ENCODE measurements at places on chromosomes 2 and 18.

DNA sequence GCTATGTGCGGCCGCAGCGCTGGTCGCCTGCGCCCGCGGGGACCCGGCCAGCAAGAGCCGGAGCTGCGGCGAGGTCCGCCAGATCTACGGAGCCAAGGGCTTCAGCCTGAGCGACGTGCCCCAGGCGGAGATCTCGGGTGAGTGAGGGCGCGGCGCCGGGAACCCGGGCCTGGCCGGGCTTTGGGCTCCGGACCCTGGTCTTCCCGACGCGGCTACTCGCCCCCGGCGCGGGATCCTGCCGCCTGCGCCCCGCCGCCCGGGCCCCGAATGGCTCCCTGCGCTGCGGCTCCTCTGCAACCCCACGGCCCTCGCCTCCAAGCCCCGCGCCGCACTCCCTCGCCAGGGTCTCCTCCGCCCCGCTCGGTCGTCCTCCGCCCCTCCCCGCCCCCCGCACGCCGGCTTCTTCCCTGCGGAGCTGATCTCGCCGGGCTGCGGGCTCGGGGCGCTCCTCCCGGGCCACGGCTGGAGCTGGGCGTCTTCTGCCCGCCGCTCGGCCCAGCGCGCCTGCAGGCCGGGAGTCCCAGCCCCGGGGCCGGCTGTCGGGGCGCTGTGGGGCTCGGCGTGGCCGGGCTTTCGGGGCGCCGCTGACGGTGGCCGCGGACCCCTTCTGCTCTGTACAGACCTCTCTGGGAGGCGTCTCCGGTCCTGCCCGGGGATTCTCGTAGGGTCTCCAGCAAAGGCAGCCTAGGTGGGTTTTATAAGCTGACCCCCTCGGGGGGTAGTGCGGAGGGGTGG lies 652 bp downstream of the GPC1 start:
- DNase-seq: no peak

- DNase-seq: no peak
Observed at GRCh38 chr18:76881744-76882143, 59.4 kb downstream of the ZNF236 start.

DNA sequence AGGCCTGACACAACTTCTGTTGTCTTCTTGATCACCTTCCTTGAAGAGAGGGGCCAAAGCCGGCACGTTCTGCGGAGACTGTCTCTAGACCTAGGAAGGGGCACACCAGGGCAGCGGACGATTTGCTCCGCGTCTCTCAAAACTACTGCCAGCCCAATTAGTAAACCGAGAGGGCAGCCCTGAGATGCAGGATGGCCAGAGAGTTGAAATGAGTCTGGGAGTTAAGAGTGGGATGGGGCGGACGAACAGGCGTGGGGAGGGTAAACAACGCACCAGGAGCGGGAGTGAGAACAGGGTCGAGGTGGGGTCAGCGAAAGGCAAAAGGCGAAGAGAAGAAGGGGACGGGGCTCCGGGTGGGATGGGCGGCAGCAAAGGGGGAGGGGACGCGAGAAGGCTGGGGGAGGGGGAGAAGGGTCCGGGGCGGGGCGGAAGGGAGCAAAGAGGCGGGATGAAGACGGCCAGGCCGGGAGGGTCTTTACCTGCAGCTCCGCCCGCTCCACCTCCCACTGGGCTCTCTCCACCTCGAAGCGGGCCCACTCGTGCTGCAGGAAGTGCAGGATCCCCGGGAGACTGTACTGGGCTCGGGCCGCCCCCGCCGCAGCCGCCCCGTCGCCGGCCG lies 476 bp downstream of the STRN start:
- DNase-seq: peak; percentile 24

- no peak for DNase-seq
Observed at GRCh38 chr2:60675301-60675700, 80.8 kb upstream of the PAPOLG start.

DNA sequence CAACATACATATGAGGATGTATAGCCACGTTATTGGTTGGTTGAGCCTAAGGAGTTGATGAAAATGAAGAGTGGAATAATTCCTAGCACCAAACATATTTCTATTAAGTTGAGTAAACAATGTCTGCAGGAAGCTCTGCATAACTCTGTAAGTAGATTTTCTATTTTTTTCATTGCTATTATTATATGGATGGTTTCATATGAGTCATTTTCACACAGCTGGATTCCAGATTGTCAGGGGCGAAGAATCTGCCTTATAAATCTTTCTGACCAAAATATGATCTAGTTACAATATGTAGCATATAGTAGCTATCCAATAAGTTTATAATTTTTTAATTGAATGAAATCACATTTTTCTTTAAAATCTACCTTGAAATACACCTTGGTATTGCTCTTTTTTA lies 468.0 kb upstream of the PKDCC start:
- no peak for DNase-seq

DNA sequence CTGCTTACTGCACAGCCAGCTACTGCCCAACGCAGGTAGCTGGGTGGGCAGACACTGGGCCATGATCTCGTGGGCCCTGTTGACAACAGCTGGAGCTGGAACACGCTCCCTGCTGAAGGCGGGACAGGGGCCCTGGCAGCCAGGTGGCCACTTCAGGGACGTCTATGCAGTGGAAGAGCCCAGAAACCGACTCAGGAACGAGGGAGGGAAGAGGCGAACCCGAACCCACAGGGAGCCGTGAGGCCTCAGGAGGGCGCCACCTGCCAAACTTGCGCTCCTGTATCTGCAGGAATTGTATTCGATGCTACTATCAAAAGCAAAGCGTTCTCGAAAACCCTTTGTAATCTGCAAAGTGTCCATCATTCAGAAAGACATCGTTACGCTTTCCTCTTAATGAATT lies 198.4 kb downstream of the EIPR1 start:
- no peak for DNase-seq

GRCh38 chr18:59621027-59621426 lies 76.2 kb downstream of the CCBE1 start:
- DNase-seq: no peak

DNA sequence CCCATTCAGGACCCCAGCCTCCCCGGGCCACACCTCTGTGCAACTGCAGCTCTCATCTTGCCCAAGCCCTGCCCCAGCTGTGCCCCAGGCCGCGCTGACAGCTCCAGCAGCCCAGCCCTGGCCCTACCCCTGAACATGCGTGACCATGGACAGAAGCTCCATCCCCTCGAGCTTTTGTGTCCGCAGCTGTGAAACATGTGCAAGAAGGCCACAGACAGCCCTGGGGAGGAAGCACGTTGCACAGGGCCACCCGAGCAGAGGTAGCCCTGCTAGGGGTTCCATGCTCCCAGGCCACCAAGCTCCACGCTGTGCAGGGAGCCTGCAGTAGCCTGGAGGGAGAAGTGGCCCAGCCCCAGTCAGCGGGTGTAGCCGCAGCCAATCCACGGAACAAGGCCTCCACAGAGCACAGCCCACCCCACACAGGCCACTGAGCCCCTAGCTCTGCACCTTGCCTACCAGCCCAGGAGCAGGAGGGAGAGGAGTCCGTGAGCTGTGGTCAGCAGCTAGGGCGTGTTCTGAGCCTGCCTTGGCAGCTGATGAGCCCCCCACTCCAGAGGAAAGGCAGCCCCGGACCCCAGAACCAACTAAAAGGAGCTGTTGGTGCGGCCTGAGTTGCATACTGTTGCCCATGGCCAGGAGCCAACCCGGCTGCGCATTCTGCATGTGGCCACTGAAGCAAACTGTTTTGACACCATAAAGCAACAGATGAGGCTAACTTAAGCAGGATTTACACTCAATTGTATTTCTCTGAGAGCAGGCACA lies 184.0 kb downstream of the SEPTIN10 start:
- DNase-seq: no peak

DNA sequence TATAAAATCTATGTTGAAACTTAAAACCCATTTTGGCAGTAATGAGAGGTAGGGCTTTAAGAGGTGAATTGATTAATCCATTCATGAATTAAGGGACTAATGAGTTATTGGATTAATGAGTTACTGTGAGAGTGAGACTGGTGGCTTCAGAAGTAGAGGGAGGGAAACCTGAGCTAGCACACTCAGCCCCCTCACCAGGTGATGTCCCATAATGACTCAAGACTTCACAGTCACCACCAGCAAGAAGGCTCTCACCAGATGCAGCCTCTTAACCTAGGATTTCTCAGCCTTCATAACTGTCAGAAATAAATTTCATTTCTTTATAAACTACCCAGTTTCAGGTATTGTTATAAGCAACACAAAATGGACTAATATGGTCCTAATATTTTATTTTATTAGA lies 621.7 kb upstream of the ACVR2A start:
- no peak for DNase-seq

- no peak for DNase-seq
Observed at GRCh38 chr18:74261053-74261713, 30.6 kb downstream of the CYB5A start.

DNA sequence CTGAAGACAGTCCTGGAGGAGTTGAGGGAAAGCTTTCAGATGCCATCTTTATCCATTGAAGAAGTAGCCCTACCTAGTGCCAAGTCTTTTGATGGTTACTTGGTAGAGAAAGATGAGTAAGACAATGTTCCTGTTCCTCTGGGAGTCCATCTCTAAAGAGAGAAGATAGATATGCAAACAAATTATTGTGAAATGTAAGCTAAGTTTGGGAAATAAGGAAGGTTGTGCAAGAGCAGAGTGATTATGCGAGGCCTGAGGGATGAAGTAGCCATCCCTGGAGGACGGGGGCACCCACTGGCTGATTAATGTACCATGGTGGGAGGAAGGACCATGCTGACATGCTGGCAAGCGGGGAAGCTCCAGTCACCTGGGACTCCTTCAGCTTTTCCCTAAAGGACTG lies 994 bp upstream of the DTNA start:
- no peak for DNase-seq

DNA sequence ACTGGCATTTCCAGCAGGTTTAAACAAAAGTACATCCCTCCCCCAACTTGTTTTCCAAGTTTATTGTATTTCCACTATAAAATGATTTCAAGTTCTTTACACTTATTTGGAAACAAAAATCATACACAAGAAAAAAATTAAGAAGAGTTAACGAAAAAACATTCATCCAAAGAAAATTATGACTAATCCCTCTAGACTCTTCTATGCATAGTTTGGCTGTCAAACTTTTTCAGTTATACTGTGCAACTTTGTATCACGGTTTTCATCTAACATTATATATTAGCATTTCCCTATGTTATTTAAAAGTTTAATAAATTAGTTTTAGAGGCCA lies 627 bp downstream of the WDCP start:
- no peak for DNase-seq

DNA sequence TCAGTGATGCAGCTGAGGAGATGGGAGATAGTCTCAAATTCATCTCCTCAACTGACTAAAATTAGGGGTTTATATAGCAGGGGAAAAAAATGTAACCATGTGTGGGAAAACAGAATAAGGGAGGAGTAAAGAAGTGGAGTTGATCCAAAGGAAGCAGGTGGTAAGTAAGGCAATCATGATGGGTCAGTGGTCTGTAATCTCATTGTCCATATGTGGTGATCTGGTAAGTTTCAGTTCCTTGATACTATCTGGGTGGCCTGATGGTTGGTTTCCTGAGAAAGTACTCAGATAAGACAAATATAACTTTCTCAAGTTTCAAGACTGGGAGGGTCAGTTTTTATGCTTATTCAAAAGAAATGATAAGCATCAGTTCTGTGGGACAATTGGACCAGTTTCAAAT lies 312.3 kb upstream of the KCNJ3 start:
- no peak for DNase-seq

DNA sequence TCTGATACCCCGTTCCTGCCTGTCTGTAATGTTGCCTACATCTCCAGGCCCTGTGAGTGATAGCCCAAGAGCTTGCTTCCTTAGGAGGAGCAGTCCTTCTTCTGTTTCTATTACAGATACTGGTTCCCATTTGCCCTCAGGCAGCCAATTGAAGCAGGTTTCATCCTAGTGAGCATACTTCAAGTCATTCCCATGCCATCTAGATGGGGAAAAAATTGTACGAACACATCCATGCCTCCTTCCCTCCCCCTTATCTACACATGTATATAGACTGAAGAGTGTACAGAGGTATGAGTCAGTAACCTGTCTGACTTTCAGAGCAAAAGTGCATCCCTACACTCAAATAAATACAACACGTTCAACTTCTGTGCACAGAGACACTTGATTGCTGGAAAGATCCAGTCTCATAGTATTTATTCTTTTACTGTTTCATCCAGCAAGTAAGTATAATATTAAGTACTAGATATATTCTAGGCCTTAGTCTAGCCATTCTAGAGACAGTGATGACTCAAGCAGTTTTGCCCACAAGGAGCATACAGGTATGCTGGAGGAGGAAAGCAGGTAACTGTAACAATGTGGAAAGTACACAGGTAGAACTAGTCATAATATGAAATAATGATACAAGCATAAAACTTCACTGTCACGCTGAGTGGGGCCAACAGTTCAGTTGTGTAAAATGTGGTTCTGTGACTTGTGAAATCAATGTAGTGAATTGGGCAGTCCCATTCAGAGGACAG lies 153.4 kb downstream of the MGAT5 start:
- no peak for DNase-seq

DNA sequence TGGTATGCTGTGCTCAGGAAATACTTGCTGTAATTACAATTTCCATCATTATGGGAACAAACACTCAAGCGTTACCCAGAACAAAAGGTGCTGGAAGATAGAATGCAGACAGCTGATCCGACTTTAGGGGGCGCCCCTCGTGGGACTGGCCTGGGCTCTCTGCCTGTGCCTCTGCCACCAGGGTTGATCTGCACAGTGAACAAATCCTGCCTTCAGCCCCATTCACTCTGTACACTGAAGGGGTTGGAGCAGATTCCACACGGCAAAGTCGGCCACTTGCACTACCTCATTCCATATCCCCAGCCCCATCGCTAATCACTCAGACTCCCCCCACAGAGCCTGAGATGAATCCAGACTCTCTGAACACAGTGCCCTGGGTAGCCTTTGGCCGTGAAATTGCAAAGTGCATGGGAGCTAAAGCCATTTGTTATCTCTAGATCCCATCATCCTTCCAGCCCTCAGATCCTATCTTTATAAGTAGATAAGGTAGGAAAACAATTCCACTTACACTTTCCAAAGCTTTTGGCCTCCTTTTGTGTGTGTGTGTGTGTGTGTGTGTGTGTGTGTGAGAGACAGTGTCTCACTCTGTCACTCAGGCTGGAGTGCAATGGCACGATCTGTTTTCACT lies 69.3 kb downstream of the INPP5D start:
- DNase-seq: no peak

GRCh38 chr2:25388491-25388890 lies 46.8 kb upstream of the DNMT3A start:
- peak; percentile 54 for DNase-seq

DNA sequence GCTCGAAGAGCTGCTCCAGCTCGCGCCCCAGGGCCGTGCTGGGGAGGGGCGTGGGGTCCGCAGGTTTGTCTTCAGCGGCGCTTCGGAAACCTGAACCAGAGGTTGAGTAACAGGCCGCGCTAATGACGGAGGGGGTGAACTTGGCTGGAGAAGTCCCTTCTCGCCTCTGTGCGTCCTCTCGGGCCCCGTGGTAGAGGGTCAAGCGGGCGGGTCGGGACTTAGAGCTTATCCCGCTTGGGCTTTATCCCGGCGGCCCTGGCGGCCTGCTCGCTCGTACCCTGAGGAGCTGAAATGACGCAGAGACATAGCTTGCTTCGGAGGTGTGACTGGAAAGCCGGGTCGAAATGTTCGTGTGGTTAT lies 479 bp downstream of the RNMT start:
- peak; percentile 7 for DNase-seq

- peak; percentile 48 for DNase-seq
Observed at GRCh38 chr2:120177001-120177621, 46.1 kb downstream of the TMEM185B start.
